Stimulated activated CD4-positive, alpha-beta T cell treated with anti-CD3 and anti-CD28 coated beads, Interleukin-4, amount 100 ng/mL, for 1 hour (primary cell): ENCODE measurements at places on chromosomes 6 and 20.

DNA sequence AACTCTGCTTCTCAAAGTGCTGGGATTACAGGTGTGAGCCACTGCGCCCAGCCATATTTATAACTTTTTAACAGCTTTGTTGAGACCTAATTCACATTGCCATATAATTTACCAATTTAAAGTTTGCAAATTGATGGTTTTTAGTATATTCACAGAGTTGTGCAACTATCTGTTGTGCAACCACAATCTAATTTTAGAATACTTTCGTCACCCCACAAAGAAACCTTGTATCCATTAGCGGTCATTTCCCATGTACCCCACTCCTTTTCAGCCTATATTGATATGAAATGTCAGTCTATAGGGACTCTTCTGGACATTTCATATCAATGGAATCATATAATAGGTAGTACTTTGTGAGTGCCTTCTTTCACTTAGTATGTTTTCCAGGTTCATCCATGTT lies 55.8 kb downstream of the FOXO3 start:
- no peak for DNase-seq

DNA sequence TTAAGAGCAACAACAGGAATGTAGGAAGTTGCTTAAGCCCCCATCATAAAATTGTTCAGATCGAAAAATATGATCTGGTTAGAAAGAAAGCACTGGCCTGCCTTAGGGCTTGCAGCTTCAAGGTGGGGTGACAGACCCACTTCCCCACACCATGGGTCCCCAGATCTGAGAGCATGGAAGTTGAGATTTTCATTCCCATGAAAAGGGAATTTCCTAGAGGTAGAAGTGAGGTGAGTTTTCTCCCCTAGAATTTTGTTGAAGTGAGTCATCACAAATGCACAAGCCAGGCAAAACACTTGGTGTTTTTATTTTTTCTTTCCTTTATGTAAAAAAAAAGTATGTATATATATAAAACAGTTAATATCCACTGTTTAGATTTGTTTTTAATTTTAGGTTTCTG lies 213.6 kb upstream of the SUPT3H start:
- no peak for DNase-seq

DNA sequence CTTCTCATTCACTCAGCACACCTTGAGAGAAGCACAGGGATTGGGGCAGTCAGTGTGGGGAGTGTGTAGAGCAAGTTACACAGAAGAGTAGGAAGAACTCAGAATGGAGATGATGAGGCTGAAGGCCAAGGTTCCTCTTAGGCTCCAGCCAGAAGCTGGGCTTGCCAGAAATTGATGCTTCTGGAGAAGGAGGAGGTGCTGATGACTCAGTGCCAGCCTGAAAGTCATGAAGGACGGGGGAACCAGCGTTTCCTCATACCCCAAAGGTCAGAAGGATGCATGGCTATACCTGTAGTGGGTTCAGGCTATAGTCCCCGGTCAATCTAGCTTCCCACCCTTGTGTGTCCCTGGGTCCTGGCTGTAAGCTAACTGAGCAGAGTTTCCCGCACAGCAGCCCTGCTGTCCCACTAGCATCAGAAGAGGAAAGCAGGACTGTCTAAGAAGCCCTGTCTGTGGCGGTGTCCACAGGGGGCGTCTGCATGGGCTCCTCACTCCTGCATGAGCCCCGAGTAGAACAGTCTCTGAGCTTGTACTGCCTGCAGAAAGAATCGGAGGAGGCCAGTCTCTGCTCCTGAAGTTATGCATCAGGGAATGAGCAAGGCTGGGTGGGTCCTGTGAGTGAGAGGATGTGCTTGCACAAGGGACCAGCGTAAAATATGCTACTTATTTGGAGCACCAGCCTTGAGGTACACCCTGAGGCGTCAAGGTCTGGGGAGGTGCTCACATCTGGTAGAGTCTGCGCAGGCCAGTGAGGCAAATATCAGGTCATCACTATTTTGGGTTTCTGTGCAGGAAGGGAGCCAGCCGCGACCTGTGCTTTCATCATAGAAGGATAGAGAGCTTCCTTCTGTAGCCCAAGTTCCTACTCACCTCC lies 148.5 kb downstream of the MRPL14 start:
- no peak for DNase-seq

- DNase-seq: no peak
Measured at GRCh38 chr6:125794342-125795137, 3.8 kb downstream of the NCOA7 start.

DNA sequence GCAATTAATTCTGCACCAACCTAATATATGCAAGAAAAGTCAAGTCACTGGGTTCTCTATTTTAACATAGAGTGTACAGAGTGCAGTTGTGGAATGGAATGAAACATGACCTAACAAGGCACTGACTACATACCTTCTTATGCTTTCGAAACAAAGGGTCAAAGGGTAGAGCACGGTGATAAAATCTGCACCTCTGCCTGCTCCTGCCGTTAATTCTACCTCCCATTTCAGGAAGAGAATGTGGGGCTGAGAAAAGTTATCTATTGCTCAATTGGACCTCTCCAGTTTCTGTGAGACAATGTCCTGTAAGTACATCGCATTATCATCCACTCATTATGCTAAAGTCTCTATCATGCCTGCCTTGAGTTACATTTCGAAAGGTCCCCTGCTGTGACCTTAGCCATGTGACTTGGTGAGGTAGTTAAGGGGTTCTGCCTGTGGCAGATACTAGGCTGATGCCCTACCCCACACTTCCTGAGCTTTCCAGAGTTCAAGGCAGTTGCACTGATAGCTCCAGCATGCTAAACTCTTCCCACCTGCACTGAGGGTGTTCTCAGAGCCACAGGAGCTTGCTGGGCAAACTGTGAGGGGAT lies 14.0 kb upstream of the MOCS1 start:
- DNase-seq: no peak

- no peak for DNase-seq
Measured at GRCh38 chr6:97215157-97215769, 67.8 kb downstream of the MMS22L start.

GRCh38 chr20:5524896-5525295 lies 208.1 kb upstream of the PROKR2 start:
- no peak for DNase-seq

DNA sequence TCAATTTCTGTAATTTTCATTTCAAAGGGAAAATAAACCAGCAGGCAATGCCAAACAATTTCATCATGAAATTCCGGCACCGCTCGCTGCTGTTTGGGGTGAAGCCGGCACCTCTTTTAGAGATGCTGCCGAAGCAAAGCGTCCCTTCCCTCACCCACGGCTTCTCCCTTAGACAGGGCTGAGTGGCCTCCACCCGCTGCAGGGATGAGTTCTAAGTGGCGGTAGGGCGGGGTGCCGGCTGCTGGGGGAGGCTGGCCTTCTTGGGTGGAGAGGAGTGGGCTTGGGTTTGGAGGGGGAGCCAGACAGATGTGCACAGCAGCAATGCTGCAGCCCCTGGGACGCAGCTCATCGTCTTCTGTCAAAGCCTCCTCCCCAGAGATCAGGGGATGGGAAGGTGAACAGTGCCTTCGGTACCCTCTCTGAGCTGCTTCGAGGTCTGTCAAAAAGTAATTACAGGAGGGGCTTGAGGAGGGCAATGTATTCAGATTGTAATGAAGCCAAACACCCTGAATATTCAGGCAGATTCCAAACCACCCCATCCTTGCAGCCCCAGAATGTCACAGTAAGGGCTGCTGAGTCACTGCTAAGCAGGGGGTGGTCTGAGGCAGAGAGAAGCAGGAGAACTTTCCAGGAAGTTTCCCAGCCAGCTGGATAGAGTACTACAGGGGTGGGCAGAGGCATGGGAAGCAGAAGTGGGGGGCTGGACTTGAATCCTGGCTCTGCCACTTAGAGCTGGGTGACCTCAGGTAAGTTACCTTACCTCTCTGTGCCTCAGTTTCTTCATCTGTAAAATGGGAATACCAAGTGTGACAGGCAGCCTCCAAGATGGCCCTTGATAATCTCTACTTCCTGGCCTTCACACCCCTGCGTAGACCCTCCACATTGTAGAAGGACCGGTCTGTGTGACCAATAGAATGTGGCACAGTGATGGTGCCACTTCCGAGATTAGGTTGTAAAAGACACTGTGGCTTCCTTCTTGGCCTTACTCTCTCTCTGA lies 96.6 kb downstream of the SULF2 start:
- DNase-seq: no peak
